ENCODE measurements at places on chromosomes 16 and 17.
A peak's percentile ranks its signal among the peaks of the same experiment; 100 is the strongest.

GRCh38 chr17:48463526-48463925 lies 33.5 kb upstream of the SKAP1 start:
- no peak for DNase-seq

DNA sequence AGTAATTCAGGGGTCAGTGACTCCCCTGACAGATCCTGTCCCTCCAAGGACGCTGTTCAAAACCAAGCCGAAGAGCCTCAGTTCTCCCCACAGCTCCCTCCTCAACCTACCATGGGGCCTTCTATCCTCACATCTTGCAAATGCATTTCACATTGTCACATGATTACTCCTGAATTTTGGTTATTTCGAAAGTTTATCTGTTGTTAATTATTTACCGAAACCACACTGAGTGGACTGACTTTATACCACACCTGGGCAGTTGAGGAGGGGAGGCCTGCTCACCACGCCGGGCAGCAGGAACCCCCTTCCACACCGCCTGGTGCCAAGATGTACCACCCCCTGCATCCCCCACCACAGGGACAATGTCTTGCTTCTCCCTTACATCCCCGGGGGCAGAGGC lies 4.7 kb downstream of the TIMP2 start:
- DNase-seq = no peak

- no peak for DNase-seq
These were observed 2.4 kb upstream of the MRM1 start for GRCh38 chr17:36598951-36599401.

DNA sequence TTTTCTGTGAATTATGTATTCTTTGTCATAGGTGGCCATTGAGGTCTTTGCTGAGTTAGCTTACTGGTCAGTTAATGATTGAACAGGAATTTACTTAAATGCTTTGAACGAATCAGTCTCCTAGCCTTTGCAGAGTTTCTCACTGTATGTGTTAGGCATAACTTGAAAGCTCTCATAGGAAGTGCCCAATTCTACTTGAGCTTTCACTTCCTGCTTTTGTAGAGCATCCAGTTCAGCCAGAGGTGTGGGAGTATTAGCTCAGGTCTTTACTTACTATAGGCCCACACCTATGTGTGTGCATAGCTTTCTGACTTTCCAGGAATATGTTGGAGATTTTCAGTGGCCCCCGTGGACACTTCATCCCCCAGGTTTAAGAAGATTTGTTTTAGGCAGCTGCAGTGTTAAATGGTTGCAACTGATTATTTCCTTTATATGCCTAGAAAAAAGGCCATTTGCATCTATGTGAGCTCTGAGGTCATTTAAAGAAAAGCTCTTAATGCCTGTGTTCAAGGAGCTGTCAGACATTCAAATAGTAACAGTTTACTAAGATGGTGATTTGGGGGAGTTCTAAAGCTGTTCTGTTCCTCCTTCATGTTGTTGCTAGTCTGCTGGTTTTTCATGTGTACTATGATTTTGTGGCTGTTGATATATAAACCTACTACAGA lies 62.3 kb downstream of the PHKB start:
- peak; percentile 24 for DNase-seq

DNA sequence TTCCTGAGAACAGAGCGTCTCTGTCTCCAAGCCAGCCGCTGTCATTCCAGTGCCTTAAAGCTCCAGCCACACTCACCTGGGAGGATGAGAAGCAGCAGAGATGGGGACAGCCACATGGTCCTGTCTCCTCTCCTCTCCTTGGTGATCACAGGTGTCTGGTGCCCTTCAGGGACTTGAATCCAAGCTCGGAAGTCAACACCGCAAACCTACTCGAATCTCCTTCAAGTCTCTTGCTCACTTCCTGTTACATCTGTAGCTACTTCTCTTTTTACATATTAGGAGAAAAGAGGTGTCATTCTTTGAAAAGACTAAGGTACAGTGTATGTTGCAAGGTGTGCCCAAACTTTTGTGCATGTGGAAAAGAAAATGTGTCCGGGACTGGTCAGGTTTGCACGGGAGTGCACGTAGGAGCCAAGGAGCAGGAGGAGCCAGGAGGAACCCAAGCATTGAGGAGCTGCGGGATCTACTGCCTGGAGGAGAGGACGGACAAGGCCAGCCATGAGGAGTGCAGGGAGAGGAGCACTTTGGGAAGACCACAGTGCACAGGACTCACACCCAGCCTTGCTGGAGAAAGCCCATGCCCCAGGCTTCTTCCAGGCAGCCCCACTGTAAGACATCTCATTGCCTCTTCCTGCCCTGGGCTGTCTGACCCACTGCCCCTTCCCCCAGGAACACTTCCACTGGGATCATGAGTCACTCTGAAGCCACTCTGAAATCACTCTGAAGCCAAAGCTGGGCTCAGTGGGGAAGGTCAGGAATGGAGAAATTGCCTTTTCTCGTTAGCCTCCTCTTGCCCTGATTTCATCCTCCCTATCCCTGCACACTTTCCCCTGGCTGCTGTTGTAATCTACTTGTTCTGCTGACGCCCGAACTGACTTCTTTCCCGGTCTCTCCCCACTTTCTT lies at the start of gene CD300LD:
TSS of gene CD300LD (minus strand) at position 197 of the 904 bp plus-strand sequence. CDS start at position 116, 81 bp downstream.
- no peak for DNase-seq

DNA sequence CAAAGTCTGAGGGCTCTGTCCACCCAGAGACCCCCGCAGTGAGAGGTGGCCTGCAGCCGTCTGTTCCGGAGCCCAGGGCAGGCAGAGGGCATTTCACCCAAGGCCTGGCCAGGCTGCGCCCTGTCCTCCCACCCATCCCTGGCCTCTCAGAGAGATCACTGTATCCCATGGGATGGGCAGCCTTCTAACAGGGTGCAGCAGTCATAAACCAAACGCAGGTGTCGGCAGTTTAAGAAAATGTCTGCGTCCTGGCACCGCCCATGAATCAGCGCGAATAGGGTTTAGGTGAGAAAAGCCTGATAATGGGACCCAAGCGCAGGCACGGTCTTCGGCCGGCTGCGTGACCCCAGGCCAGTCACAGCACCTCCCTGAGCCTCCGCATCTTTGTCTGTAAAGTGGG lies 5.4 kb downstream of the CYBA start:
- no peak for DNase-seq

DNA sequence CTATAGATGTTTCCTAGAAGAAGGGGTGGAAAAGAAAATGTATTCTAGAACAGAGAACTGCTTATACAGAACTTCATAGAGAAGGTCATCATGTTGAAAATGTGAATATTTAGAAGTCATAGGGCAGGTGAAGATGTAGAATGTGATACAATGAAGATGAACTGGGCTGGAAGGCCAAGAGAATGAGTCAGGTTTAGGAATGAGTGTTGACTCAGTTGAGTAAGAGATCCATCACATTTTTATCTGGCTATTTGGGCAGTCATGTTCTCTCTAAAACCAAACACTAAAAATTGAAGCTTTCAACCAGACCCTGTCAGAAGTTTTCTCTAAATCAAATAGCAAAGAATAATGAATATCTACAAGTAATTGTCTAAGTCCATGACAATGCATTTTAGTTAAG lies 660.5 kb downstream of the KCNJ2 start:
- no peak for DNase-seq

- peak; percentile 85 for DNase-seq
These were observed at the start of gene CTF1 for GRCh38 chr16:30896261-30896888. Gene CTF1, plus strand, starts transcription at chr16:30896614. Its CDS starts 30 bp downstream, at chr16:30896644.

- DNase-seq = peak; percentile 93
These were observed 45.0 kb downstream of the B9D1 start for GRCh38 chr17:19317359-19318095.

GRCh38 chr16:50281391-50282009 lies 15.1 kb downstream of the ADCY7 start:
- DNase-seq = no peak

DNA sequence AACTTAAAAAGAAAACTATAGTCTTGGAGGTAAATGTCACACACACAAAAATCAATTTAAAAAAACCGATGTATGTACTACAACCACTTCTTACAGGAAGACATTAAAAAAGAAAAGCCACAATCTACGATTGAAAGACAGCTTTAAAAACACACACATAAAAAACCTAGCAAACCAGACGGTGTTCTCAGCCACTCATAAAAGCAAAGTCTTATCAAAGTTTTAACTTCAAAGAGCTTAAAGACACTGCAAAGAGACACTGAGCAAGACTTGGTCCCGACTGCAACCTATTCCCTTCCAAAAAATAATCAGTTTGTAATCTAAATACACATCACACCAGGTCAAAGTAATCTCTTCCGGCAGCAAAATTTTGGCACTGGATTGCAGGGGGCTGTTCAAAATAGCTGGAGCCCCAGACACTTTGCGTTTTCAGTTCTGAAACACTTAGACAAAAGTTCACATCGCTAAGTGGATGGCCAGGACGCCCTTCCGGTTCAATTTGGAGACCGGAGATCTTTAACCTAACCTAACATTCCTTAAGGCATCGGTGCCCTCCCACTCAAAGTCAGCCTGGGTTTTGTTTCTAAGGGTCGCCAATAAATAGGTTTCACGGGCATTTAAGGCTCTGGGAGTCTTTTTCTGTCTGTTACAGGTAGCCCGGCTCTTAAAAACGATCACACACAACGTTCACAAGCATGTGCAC lies 2.6 kb downstream of the ZCCHC14 start:
- no peak for DNase-seq

DNA sequence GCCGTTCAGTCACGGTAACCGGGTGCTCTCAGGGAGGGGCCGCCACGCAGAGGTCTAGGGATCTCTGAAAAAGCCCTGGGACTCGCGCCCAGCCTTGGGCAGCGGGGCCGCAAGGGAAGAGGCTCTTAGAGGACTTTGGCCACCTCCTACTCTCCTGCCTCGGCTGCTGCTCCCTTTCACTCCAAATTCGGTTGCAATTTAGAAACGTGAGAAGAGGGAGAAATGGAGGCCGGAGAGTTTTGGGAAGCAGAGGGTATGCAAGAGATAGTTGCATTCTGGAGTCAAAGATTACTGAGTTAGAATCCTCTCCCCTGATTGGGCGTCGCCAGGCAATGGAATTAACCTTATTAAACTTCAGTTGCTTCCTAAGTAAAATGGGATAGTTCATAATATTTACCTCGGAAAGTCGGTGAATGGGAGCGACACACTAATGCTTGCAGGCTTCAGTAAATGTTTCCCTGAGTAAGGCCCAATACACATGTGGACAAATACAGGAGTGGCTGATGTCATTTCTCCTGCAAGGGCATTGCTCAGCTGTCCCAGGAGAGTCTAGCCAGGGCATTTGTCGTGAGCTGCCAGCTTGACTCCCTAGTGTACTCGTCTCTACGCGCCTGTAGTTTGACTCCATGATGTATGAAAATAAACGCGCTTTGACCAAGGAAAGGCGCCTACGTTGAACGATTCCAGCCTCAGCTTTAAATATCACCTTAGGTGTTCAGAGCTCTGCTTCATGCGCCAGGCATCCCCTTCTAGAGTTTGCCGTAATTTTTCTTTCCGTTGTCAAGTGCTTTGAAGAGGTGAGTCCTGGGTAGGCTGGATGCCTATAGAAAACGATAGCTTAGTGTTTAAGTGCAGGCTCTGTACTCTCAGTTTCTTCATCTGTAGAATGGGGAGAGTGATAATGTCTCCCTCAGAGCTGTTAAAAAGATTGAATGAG lies 667 bp downstream of the OGFOD1 start:
- DNase-seq = peak; percentile 66

GRCh38 chr16:2842340-2843000 lies 12.4 kb downstream of the ZG16B start:
- peak; percentile 94 for DNase-seq

DNA sequence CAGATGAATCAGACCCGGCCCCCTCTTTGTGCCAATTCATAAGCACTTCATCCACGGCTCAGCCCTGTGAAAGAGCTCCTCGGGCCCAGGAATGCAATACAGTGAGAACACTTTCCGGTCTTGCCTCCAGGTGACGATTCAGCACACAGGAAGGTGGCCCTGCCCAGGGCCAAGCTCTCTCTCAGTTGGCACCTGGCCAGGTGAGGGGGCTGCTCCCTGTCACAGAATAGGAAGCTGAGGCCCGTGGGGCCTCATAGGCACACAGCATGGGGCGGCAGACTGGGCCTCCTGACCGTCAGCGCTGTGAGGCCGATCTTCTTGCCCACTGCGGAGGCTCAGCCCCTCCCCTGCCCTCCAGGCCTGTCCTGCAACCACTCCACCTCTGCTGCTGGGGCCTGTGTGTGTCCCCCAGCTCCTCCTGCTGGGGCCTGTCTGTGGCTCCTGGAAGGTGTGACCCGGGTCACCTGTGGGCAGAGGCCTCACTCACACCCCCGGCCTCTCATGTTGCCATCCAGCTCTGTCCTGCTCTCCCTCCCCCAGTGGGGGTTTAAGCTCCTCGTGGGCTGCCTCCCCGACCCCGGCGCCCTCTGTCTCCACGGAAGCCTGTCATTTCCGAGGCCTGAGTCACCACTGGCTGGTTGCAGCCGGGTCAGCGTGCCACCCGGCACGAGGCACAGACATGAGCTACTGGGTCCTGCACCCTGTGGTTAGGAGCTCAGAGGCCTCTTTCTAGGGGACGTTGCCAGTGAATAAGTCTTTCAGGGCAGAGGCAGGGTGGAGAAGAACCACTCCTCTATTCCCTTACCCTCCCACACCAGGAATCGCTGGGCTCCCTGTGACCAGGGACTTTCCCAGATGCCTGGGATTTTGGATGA lies 114.4 kb downstream of the SEC14L1 start:
- DNase-seq = peak; percentile 38

- no peak for DNase-seq
These were observed 36.0 kb downstream of the IQCK start for GRCh38 chr16:19753815-19754643.

- DNase-seq = no peak
These were observed 6.0 kb upstream of the AQP8 start for GRCh38 chr16:25210758-25211157.

DNA sequence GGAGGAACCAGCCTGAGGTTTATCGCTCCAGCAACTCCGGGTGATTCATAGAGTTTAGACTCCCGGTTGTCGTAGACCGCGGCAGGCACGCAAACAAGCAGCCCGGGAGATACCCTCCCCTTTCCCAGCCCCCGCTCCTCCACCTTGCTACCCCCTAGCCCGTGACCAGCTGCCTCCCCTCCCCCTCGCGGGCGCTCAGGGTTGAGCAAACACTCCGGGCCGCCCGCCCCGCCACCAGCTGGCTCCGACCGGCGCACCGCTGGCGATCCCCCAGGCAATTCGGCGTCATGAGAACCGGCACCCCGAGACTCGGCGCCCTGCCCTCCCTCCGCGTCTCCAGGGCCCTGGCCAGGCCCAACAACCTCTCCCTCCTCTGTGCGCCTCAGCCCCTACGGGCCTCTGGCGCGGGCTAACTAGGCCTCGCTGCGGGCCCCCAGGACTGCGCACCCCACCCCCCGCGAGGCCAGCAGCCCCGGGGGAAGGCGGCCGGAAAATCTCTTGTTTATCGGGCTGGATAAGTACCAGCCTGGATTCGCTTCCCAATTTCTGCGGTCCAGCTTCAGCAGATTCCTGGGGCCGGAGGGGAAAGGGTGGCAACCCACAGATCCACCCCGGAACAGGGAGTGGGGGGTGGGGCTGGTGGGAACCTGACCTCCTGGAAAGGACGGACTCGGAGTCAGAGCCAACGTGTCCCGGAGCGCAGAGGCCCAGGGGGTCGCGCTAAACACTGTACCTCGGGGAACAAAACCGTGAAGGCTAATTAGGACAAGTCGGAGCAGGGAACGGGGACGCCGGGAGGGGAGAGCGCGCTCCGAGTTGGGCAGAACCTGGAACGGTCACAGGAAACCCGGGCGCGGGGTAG lies 951 bp upstream of the GPRC5C start:
- peak; percentile 80 for DNase-seq

All from GM23338 (cell line).